H7 (cell line): ENCODE measurements at places on chromosomes 13 and 19.

GRCh38 chr19:3578390-3578789 lies 5.6 kb downstream of the HMG20B start:
- no peak for DNase-seq

- no peak for DNase-seq
These were observed 1.0 kb downstream of the RTBDN start for GRCh38 chr19:12833418-12833737.

- no peak for DNase-seq
These were observed 254.2 kb downstream of the ITGBL1 start for GRCh38 chr13:101706651-101707050.

GRCh38 chr13:40981949-40982348 lies 37.2 kb downstream of the ELF1 start:
- no peak for DNase-seq

DNA sequence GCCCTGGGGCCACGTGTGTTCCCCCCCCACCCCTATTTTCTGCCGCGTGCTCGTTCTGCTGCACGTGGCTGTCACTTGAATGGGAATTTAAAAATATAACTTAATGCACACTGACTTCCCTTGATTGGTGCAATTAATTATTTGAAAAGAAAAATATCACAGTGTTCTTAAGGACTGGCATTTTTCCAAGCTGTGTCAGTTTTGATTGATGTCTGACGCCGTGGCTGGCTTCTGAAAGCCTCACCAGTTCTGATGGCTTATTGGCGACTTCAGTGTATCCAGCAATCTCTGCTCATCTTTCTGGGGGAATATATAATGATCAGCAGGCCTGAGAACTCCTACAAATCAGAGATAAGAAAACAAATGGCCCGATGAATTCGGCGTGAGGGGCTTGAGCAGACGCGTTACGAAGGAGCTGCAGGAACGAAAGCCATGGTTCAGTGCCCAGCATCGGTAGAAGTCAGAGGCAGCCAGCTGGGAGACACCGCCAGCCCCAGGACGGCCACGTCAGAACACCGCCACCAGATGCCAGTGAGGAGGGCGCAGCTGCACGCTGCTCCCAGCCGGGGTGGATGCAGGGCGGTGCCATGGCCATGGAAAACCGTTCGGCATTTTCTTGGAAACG lies 111.2 kb downstream of the KDM4B start:
- no peak for DNase-seq

- no peak for DNase-seq
These were observed 2.5 kb downstream of the PROZ start for GRCh38 chr13:113160983-113161382.

DNA sequence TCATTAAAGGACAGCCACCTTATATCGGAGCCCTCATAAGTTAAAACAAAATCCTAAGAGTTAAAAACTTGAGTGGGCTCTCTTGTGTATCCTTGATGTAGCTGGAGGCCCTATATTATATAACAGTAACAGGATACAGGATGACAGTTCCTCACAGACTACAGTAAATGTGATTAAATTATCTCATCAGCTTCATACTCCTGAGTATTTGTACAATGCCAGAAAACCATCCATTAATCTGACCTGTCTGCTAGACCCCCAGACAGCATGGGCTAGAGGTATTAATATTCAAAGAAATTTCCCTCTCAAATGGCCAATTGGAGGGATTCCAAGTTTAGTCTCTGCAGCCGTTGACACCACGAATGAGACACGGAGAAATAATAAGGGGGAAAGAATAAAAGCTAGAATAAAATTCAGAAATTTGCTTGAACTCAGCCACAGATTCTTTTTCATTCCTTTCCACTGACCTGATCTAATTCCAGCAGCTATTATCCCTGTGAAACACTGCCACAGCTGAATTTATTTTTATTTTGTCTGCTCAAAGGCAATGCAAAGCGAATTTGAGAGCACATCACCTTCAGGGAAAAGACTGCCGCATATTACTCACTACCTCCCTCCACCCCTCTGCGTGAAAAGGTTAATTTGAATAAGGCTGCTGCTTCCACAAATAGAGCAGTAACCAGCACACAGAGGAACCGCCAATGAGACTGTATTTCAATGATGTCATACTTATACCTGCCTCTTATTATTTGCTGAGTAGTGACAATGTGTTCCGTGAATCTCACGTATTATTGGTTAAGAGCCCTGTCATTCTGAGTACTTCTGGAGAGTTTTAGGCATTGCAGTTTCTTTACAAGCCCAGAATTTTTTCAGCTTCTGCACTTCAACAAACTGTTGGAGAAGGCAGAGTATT lies 155.9 kb upstream of the KLF12 start:
- peak; percentile 6 for DNase-seq

GRCh38 chr19:45976178-45976577 lies 2.5 kb upstream of the NOVA2 start:
- DNase-seq, result no peak
